ENCODE measurements at places on chromosomes 6 and 20.
A peak's percentile ranks its signal among the peaks of the same experiment; 100 is the strongest.

DNA sequence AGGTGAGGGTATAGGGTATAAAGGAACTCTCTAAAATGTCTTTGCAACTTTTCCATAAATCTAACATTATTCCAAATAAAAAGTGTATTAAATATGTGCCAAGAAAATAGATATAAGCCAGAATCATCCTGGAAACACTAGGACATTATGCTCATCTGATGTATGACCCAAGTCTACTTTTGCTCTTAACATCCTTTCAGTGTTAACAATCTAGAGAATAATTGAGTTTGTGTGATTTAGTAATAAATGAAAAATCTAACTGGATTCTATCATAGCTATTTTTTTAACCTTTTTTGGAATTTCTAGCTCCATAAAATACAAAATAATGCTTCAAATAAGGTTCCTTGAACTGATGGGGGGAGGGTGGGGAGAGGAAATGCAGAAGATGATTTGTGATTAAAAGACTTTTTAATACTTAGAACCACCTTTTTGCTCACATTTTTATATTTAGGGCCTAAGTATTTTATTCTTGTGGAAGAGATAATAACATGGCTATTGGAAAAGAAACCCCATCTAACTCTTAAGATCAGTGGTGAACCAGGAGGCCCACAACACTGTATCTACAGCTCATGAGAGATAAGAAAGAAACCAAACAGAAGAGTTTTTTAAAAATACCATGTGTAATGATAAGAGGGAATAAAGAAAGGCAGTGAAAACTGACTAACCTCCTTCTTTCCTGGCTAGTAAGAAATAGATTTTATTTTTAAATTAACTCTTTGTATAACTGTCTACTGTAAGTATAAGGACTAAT lies 68.5 kb downstream of the PDSS2 start:
- no peak for DNase-seq

GRCh38 chr6:157632821-157633220 lies 190.2 kb upstream of the SNX9 start:
- DNase-seq: no peak

DNA sequence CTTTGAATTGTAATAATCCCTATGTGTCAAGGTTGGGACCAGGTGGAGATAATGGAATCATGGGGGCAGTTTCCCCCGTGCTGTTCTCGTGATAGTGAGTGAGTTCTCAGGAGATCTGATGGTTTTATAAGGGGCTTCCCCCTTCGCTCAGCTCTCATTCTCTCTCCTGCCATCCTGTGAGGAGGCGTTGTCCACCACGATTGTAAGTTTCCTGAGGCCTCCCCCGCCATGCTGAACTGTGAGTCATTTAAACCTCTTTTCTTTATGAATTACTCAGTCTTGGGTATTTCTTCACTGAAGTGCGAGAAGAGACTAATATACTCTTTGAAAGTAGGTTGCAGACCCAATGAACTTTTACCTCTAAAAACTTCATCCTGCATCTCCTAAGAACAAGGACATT lies 39.2 kb upstream of the KCNG1 start:
- DNase-seq: peak; percentile 35

DNA sequence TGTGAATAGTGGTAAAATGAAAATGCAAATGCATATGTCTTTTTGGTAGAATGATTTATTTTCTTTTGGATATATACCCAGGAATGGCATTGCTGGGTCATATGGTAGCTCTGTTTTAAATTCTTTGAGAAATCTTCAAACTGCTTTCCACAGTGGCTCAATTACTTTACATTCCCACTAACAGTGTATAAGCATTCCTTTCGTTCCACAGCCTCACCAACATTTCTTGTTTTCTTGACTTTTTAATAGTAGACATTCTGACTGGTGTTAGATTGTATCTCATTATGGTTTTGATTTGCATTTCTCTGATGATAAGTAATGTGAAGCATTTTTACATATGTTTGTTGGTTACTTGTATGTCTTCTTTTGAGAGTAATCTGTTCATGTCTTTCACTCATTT lies 144.0 kb downstream of the SIM1 start:
- no peak for DNase-seq
